Stimulated activated CD8-positive, alpha-beta memory T cell treated with anti-CD3 and anti-CD28 coated beads, Interleukin-4, amount 100 ng/mL, for 1 hour (primary cell): ENCODE measurements at places on chromosomes 4 and X.

- no peak for DNase-seq
These were observed 47.6 kb downstream of the GRK4 start for GRCh38 chr4:3010998-3011397.

GRCh38 chr4:88227734-88228133 is 56.6 kb downstream of the PPM1K start:
- no peak for DNase-seq

GRCh38 chr4:2250357-2251072 is 8.6 kb upstream of the HAUS3 start:
- no peak for DNase-seq

- no peak for DNase-seq
These were observed 172.1 kb upstream of the MAGEE2 start for GRCh38 chrX:75957107-75957610.

DNA sequence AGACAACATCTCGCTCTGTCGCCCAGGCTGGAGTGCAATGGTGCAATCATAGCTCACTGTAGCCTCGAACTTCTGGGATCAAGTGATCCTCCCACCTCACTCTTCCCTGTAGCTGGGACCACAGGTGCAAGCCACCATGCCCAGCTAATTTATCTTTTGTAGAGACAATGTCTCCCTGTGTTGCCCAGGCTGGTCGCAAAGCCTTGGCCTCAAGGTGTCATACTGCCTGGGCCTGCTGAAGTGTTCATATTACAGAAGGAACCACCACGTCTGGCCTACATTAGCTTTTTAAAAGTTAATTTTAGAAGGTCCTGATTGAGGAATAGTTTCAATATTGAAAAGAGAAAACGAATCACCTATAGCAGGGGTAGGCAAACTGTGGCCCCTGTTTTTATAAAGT is 22.5 kb downstream of the TRIML2 start:
- DNase-seq, result no peak

DNA sequence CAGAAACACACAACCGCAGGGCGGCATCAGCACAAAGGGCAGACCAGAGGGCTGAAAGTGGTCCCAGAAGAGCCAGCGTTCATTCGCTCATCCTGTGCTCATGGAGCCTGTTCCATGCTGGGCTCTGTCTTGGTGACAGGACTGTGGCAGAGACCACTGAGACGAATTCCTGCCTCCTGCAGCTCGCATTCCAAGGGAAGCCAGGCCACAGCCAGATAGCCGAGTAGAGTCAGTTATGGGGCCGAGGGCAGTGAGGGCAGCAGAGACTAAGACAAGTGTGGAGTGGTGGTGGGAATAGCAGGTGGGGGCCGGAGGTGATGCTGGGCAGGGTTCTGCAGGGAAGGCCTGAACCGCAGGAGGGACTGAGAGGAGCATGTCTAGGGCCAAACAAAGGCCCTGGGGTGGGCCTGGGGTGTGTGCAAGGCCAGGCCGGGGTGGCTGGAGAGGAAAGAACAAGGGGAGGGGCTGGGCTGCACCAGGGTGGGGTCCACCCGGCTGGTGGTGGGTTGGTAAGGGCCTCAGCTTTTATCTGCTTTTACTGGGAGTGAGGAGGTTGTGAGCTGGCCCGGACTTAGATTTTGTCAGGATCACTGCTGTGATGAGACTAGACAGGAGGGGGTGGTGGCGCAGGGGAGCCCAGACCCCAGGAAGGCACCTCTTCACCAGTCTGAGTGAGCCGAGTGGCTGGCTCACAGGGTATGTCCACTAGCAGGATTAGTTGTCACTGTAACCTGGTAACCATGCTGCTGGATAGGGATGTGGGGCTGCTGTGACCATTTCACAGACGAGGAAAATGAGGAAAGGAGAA is 6.3 kb downstream of the PSAPL1 start:
- no peak for DNase-seq

DNA sequence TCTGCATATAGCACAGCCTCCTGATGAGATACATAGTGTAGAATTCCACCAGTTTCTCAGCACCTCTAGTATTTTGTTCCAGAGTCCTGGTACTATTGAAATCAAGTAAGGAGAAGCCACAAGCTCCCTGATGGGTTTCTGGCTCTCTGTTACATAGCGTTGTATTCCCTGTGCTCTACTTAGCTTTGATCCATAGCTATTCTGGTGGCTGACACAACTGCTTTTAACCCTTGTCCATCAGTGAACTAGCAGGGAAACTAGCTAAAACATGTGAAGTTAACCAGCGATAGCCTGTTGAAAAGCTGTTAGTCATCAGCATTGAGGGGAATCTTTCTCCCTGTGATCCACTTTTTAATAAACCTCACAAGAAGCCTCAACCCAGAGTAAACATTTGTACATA is 26.9 kb downstream of the NIPAL1 start:
- no peak for DNase-seq

- no peak for DNase-seq
These were observed 1967.9 kb downstream of the C4orf33 start for GRCh38 chr4:131063878-131064277.

DNA sequence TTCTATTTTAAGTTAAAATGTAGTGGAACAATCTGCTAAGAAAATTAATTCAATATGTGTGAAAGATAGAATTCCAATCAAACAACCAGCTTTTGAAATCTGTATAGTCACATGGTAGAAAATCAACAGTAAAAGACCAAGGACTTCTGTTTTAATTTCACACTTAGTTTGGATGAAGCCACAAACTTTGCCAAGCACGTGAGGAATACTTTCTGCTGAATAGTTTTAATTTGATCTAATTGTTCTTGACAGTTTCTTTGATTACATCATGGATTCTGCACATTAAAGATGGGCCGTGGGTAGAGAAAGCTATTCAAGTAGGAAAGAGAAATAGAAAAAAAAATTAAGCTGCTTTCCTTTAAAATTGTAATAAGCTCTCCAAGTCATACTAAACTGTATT is 137.9 kb upstream of the FAM241A start:
- DNase-seq, result no peak

DNA sequence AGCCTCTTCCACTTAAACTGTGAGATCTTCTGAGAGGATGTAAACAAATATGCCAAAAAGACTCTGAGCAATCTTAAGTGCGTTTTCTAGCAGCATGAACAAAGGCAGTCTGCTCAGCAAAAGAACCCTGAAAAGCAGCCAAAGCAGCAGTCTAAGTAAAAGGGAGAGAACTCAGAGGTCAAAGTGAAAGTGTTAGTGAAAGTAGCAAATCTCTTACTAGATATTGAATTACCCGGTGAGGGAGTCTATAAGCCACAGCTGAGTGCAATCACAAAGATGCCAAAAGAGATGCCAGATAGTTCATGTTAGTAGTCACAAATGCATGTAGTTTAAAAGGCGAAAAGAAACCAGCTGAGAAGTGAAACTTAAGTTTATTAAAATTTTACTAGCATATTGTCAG is 7.9 kb upstream of the GNRHR start:
- DNase-seq, result no peak

DNA sequence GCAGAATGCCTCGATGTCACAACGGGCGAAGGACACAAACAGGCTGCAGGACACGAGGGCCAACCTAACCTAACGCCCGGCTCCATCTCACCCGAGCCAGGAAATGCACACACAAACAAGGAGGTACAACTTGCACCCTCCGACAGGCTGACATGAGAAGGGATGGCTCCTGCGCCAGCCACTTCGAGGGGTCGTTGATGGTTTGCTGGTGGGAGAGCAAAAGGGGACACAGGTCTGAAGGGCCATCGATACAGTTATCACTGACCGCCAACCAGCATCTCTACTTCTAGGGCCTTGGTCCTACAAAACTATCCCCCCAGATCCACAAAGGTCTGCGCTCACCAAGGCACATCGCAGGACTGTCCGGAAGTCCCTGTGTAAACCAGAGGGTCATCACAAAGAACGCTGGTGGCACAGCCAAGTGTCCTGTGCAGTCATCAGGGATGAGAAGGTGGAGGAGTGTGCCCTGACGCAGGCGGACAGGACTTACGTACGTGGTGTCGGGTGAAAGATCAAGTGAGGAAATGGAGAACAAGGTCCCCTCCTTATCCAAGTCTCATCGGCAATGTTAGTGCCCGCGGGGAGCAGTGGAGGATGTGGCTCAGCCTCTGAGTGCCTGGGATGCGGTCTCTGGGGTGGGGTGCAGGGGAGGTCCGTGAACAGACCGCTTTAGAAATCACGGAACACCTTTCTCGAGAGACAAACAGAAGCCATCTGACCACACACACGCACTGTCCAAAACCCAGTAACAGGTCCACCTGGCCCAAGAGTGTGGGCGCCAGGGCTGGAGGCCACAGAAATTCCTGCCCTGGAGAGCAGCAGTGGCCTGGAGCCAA is 7.0 kb downstream of the MXD4 start:
- no peak for DNase-seq

- DNase-seq, result no peak
These were observed 2.5 kb upstream of the UBE2D3 start for GRCh38 chr4:102829803-102830202.

GRCh38 chr4:166123546-166123945 is 250.5 kb downstream of the TLL1 start:
- no peak for DNase-seq

- no peak for DNase-seq
These were observed 481.0 kb downstream of the KCNIP4 start for GRCh38 chr4:21467551-21467950.

DNA sequence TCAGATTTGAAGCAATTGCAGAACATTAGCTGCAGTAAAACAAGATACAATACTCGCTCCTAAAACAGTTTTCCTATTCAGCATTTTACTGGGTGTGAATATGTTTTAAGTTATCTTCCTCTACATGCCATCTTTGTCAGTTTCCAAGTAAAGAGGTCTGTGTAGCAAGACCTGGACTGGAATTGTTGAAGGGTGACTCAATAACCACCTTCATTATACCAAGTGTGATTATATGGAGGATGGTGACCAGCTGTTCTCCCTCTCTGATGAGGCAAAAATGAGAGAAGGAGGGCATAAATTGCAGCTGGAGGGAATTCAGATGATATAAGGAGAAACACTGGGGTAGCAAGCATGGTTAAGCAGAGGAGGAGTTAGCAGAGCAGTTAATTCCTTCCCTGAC is 922.1 kb upstream of the SLIT2 start:
- DNase-seq, result no peak

DNA sequence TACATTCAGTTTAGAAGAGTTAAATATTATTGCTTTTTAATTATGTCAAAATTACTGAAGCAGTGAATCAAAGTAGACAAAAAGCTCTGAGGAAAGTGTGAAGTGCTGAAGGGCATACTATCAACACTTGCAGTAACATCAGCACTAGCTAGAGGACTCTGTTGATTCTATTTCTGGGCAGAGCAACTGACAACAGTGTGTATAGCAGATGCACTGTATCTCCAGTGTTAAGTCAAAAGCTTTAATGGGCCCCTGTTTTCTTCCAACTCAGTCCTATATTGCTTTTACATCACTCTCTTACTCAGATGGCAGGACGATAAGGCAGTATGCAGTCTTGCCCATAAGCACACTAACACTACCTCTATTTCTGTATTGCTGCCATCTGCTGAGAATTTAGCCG is 435.2 kb upstream of the AMOT start:
- DNase-seq, result no peak

DNA sequence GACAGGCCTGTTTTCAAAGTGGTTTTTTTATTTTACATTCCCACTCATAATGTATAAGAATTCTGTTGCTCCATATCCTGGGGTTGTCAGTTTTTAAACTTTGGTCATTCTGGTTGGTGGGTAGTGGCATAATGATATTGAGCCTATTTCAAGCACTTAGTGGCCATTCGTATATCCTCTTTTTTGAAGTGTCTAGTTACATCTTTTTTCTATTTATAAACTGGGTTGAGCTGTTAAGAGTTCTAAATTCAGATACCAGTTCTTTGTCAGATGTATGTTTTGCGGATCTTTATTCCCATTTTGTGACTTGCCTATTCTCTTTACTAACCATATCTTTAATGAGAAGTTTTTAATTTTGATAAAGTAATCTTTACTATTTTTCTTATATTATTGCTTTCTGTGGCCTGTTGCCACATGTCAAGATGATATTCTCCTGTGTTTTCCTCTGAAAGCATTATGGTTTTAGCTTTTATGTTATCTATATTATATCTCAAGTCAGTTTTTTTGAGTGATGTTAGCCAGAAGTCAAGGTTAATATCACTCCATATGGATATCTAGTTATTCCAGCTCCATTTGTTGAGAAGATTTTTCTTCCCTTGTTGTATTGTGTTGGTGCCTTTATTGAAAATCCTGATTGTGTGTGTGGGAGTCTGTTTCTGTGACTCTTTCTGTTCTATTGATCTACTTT is 110.9 kb downstream of the FHIP1A start:
- no peak for DNase-seq

DNA sequence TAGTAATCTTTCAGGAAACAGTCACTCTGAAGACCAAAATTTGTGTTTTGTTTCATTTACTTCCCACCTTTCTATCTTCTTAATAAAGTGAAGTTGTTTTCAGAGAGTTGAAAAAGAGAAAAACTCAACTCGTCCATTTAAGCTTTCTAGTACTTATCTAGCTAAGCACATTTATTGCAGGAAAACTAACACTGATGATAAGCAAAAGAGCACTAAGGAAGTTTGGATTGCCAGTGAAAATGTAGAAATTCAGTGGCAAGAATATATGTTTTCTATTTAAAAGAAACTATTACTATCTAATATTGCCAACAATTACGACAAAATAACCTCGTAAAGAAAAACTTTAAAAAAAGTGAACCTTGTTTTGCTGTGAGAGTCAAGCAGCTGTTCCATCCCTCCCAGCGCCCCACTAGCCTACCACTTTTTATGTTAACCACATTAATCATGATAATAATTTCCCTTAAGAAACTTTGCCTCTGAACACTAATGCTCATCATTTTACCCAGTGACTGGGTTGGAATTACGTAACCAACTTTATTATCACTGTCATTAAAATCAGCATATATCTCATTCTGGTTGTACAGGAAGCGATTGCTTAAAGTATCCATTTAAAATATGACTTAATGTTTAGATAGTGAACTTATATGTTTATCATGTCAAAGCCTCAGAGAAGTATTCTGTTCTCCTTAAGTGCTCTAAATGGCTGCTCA is 24.8 kb downstream of the SPRY1 start:
- no peak for DNase-seq

DNA sequence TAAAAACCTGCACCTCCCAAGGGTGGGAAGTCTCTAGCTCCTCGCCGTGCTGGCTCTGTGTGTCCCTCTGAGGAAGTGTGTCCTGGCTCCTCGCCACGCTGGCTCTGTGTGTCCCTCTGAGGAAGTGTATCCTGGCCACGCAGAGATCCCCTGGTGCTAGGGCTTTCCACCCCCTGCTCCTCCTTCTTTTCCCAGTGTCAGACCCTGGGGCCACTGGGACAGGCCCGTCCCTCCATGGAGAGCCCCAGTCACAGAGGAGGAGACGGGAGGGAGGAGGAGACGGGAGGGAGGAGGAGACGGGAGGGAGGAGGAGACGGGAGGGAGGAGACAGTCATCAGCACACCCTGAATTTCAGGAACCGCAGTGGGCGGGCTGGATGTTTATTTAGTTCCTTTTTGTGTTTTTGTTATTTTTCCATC is 53.8 kb upstream of the HGFAC start:
- no peak for DNase-seq

- DNase-seq, result no peak
These were observed 94.5 kb downstream of the NSUN7 start for GRCh38 chr4:40844261-40844660.

GRCh38 chr4:41142376-41143310 is 71.7 kb downstream of the APBB2 start:
- DNase-seq, result no peak

- DNase-seq, result no peak
These were observed 2.4 kb downstream of the TMEM131L start for GRCh38 chr4:153468587-153468986.

GRCh38 chr4:177214935-177215334 is 94.7 kb upstream of the NEIL3 start:
- DNase-seq, result no peak

GRCh38 chrX:96052078-96052477 is 632.6 kb upstream of the DIAPH2 start:
- DNase-seq, result no peak
